ENCODE measurements at places on chromosomes 7 and 10.
A peak's percentile ranks its signal among the peaks of the same experiment; 100 is the strongest.

- no peak for DNase-seq
Observed at GRCh38 chr10:110363572-110364411, 59.1 kb upstream of the SMNDC1 start.

- DNase-seq: peak; percentile 10
Observed at GRCh38 chr10:111360260-111360925, 283.6 kb downstream of the ADRA2A start.

DNA sequence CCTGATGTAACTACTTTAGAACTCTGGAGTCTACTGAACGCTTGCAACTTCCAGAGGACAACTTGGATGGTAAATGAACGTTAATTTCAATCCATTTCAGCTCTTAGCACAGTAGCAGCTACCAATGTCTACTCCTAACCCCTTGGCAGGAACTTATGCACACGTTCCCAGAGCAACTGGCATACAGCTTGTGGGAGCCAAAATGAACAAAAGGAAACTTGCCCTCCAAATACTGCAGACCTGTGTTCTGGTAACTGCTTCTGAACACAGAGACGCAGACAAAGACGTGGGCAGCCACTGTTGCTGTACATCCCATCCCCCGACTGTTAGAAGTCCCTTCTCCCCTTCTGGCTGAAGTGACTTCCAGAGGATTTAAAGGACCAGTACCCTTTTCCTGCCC, 61.3 kb downstream of the XPNPEP1 start:
- DNase-seq: no peak

GRCh38 chr10:91603931-91604331, 28.9 kb downstream of the PPP1R3C start:
- no peak for DNase-seq

GRCh38 chr7:11726001-11726793, 105.8 kb downstream of the THSD7A start:
- no peak for DNase-seq

- no peak for DNase-seq
Observed at GRCh38 chr7:81780914-81781693, 11.3 kb upstream of the HGF start.

- DNase-seq: no peak
Observed at GRCh38 chr7:97018791-97019531, 5.7 kb downstream of the DLX5 start.

- no peak for DNase-seq
Observed at GRCh38 chr7:92560602-92561001, 29.6 kb downstream of the FAM133B start.

DNA sequence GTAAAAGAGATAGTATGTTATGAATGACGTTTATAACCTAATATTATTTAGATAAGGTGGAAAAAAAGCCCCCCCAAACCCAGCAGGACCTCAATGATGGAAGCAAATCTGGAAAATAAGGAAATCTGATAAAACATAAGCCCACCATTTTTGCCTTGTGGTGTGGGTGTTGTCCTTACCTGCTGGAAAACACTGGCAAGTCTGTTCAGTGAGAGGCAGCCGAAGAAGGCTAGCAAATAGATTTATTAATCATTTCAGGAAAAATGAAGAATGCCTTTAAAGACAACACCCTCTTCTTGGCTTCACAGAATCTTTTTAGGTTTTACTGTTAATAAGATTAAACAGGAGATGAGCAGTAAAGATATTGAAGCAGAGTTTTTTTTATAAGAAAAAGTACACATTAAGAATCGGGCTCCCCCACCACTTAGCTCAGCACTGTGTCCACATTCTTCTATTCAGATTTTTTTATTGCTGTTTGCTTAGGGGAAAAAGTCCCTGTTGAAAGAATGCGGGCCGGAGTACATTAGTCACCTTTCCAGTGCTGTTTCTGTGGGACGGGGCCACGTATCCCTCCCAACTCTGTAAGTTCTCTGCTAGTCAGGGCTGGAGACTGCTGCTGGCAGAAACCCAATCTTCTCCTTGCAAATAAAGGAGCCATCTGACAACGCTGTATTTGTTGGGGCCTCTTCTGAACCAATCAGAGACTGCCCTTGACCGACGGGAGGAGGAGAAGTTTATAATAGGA, 104.1 kb downstream of the EVX1 start:
- peak; percentile 63 for DNase-seq

DNA sequence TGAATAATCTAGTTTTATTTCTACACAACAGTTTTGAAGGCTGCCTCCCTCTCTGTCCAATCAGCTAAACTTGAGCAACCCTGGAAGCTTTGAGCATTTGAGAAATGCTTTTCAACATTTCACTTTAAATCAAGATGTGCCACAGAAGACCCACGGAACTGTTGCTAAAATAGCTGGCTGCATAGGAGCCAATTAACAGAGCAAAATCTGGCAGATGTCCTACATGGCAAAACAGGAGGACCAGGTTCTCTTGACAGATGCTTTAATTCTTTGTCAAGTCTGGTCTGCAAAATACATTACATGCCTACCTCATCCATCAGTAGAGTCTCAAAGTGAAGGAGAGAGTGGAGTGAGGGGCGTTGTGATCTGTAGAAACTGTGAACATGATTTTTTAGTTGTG, 185.9 kb downstream of the DPY19L1 start:
- no peak for DNase-seq

DNA sequence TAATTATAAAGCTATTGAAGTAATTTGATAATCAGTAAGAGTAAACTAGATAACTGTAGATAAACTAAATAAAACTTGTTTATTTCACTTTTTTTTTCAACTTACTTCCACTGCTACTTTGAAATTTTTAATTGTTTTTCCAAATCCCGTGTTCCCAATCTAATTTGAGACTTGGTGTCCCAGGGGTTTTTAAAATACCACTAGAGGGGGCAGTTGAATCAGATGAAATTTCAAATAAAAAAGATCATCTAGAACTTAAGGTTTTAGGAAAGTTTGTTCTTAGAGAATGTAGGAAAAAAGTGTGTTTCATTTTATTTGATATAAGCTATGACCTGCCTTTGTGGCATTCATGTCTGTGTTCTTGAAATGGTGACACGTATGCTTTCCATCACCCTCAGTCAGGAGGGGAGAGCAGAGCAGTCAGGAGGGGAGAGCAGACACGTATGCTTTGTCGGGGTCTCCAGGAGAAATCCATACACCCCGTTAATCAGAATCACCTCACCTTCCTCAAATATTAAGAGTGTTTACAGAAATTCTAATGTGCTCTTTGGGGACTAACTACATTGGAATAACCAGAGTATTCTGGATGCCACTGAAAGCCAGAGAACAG, 49.9 kb downstream of the C10orf67 start:
- no peak for DNase-seq

DNA sequence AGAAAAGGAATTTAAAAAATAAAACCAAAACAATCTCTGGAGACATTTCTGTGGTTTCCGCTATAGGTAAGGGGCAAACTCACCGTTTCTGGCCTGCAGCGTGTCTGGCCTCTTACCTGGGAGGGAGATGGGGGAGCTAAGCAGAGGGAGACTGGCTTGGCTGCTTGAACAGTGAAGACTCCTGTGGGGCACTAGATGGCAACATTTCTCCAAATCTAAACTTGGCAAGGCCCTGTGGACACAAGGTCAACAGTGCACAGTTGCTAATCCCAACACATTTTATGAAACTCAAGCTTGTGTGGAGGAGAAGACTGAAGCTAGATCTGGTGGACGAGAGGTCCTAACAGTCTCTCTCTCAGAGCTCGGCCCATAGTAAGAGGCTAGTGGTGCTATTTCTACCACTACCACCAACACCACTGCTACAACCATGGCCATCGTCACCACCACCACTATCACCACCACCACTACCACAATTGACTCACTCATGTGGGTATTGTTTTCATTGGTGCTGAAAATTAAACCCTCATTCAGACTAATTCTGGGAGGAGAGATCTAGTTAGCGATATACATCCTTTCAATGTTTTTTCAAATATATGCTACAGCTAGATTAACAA, 28.4 kb upstream of the CDHR3 start:
- DNase-seq: peak; percentile 73

- no peak for DNase-seq
Observed at GRCh38 chr7:36127075-36127740, 25.8 kb upstream of the EEPD1 start.

GRCh38 chr10:44316187-44316921, 68.5 kb downstream of the CXCL12 start:
- no peak for DNase-seq

DNA sequence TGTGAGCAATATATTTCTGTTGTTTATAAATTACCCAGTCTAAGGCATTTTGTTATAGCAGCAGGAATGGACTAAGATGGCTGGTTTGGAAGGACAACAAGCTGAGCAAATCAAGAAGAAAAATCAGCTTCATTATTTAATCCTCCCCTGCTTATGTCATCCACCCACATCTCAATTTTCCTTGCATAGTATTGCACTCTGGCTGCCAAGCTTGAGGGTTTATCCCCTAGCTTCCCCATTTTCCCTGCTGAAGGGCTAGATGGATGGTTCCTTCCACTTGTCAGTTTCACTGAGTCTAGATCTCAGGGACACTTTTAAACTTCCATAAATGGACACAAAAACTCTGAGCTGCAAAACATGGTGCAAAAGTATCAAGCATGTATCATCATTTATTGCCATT, 75.2 kb upstream of the LAMB4 start:
- DNase-seq: no peak

DNA sequence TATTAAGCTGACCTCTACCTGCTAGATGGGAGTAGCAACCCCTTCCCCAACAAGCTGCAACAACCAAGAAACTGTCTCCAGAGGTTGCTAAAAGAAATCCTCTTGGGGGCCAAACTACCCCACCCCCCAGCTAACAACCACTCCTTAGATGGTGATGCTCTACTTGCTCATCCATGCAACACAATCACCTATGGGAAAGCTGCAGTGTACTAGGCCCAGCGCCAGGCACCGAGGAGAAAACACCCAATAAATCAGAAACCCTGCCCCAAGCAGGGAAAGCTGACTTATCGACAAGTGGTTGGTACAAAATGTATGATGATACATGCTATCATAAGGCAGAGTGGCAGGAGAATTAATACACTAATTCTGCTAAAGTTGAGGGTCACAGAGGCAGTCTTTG, 17.3 kb downstream of the SLC25A13 start:
- no peak for DNase-seq

GRCh38 chr7:44632196-44632595, 25.8 kb downstream of the OGDH start:
- no peak for DNase-seq

- no peak for DNase-seq
Observed at GRCh38 chr7:110358028-110358427, 732.9 kb upstream of the LRRN3 start.

DNA sequence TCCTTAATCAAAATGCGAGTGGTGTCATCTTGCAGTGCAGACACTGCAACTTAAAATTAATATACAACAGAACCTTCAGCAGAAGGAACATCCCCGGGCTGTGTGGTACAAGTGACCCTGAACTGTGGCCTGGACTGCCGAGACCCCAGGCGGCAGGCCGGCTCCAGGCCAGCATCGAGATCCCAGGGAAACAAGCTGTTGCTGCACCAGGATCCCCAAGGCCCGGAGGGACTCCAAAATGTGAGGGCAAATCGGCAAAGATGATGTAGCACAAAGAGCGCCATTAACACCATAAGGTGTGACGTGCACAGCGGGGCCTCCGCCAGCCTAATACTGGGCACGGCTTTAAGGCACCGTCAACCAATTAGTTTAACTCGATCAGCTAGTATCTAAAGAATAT, 73.9 kb downstream of the EBF3 start:
- DNase-seq: no peak

- DNase-seq: no peak
Observed at GRCh38 chr10:70829543-70829942, 13.8 kb downstream of the SGPL1 start.

DNA sequence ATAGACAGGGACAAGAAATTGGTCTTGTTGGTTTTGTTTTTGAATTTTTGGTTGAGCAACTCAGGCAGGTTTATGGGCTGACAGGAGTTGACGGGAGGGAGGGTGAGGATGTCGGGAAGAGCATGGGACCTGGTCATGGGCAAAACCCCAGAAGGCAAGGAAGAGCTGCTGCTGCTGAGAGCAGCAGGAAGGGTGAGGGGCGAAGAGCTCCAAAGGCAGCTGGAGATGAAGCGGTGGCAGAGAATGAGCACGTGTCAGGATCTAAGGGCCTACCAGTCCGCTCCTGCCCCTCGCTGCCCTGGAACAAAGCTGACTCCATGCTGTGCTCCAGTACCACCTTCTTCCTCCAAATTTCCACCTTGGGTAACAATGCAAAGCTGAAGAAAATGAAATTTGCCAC, 84.3 kb downstream of the ARHGAP22 start:
- no peak for DNase-seq

DNA sequence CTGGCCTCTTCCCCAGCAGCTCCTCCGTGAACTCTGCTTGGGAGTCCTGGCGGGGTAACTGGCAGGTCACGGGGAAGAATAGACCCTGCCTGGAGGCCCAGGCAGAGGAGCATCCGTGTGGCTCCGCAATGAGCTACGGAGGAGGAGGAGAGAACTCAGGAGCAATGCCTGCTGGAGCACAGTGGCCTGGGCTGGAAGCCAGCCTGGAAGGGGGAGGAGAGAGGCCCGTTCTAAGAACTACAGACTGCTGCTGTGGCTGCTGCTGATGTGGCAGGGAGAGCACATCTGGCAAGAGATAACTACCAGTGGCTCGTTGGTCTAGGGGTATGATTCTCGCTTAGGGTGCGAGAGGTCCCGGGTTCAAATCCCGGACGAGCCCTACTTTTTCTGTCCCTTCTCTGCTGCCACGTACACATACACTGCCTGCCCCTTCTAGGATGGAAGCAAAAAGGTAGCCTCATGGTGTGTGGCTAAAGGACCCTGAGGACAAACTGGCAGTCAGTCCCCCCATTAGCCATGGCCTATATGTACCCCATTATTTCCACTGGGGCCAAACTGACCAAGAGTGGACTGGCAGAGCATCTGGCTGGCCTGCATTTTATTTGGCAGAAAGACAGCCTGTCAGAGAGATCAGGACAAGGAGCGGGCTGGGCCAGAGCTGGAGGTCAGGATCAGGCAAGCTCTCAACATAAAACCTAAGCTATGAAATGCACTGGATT, 7.7 kb upstream of the OPN1SW start:
- peak; percentile 66 for DNase-seq

GRCh38 chr7:46047581-46047980, 126.5 kb upstream of the IGFBP3 start:
- DNase-seq: no peak

GRCh38 chr7:155219947-155220769, 77.5 kb upstream of the INSIG1 start:
- no peak for DNase-seq

DNA sequence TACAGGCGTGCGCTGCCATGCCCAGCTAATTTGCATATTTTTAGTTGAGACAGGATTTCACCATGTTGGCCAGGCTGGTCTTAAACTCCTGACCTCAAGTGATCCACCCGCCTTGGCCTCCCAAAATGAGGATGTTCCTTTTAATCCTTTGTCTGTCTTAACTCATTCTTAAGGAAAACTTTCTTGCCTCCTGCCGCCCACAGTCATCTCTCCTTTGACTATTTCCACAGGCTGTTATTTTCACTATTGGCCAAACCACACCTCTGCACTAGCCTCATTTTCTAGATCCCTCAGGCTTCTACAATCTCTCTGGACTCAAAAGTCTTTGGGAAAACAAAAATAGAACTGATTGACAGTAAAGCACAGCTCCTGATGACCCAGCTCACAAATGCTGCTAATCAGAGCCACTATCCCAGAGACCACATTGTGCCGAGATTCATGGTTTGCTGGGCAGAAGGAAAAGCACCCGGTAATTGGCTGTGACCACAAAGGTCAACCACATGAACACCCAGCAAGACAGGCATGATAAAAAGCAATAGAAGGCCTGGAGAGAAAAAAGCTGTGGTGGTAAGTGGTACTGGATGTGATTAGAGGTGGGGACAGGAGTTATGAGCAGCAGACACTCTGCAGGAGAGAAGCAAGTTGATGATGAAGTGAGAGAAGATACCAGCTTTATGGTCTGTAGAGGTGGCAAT, 44.1 kb upstream of the ZNRF2 start:
- DNase-seq: peak; percentile 15

- DNase-seq: no peak
Observed at GRCh38 chr7:2309889-2310331, 4.3 kb downstream of the SNX8 start.

Measured in stromal cell of bone marrow (primary cell).